ENCODE measurements at places on chromosomes 6 and 20.

GRCh38 chr20:36541227-36541767 is at the start of gene MYL9:
Gene MYL9, plus strand, starts transcription at chr20:36541519. Its CDS starts 3,366 bp downstream, at chr20:36544885.
- DNase-seq = no peak

DNA sequence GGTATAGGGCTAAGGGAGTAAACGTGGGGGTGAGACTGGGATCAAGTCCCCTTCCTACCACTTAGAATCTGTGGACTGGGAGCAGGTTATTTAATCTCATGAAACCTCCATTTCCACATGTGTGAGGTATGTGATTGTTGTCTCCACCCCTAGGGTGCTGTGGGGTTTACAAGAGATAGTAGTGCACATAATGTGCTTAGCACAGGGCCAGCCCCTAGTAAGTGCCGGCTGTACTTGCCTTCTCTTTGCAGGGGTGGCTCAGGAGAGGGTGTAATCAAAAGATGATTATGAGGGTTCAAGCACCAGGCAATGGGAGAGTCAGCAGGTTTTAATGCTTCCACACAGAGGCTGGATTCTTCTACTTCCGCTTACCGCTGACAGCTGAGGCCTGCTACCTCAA is 6.9 kb downstream of the NT5E start:
- no peak for DNase-seq

DNA sequence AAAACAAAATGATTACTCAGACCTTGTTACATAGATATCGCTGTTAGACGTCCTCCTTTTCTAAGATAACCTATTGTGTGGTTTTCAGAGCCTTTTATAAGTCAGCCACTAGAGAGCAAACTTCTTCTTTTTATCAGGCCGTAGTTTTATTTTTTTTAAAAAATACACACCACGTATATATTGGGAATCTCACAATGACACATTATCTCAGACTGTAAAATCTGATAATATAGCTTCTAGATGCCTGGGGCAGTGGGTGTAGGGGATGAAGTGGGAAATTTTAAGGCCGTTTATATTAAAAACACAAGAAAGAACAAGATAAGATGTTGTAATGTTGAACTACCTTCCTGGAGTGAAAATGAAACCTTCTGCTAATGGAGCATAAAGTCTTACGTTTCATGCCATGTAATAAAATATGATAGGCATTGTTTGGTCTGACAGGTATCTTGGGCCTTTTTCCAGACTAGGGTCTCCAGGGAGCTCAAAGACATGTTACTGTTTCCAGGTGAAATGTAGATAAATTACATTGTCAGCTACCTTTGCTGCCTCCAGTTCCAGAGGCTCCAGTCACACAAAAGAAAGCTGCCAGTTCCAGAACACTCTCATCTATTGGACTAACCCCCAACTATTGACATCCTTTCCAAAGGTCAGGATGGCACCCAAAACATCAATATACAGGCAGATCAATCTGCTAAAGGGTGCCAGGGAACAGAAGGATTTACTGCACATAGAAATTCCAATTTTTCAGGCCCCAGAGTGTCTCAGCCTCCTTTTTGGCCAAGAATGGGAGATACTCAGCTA is 130.2 kb upstream of the AKIRIN2 start:
- no peak for DNase-seq

GRCh38 chr20:23212464-23212995 is 126.4 kb upstream of the CD93 start:
- no peak for DNase-seq

DNA sequence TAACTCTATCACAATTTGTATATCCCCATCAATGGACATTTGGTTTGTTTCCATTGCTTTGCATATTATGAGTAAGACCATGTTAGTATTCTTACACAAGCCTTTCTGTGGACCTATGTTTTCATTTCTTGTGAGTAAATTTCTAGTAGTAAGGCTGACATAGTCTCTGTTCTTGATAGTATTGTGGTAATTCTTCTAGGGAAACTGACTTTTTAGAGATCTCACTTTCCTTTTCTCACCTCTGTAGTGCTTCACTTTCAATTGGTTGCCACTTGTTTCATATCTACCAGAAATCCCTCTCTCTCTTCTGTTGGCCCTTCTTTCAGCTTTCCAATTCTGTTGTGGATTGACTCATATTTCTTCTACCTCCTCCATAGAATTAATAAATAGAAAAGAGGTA is 8.5 kb downstream of the ISM1 start:
- no peak for DNase-seq

- no peak for DNase-seq
Measured at GRCh38 chr20:18138266-18138582, 561 bp downstream of the KAT14 start.

GRCh38 chr6:142857233-142857761 is 87.7 kb downstream of the HIVEP2 start:
- no peak for DNase-seq

- no peak for DNase-seq
Measured at GRCh38 chr20:8870652-8871051, 198.2 kb upstream of the PLCB4 start.

DNA sequence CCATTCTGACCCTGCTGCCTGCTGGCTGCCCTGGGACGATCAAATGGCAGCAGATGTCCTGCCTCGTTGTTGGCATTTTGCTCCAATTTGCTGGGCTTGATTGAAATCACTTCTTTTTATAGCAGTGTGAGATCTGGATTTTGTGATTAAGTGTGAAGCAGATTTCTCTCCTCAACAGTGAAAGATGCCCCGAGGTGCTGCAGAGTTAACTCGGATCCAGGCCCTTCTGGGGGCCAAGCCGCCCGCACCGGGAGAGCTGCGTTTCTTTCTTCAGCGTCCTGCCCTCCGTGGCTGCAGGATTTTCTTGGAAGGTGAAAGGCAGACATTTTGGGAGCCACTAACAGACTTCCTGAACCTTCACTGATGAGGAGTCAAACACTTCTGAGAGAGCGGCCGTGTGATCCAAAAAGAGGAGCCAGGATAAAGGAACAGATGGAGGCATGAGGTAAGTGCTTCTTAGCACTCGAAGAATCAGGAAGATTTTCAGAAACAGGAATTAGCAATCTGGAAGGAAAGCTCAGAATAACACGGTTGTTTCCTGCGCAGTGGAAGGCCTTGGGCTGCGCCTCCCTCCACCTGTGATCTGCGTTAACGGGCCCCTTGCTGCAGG is 139.5 kb upstream of the AFDN start:
- no peak for DNase-seq

GRCh38 chr20:48544402-48545339 is 283.1 kb downstream of the PREX1 start:
- DNase-seq = no peak

- DNase-seq = no peak
Measured at GRCh38 chr6:168093634-168094033, 14.6 kb upstream of the FRMD1 start.

DNA sequence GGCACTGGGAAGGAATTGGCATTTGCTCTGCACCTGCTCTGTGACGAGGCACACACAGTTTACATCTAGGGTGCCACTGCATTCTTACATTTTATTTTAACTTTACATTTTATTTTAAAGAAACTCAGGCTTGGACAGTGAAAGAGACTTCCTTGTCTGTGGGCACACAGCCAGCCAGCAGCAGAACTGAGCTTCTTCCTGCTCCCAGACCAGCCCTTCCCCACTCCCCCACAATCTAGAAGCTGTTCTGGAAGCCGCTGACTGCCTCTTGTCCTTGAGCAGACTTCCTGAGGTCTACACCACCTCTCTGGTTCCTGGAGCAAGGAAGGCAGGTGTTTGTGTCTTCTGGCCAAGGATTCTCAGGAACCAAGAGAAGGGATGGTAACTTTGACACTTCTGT is 27.9 kb upstream of the CD93 start:
- DNase-seq = no peak

DNA sequence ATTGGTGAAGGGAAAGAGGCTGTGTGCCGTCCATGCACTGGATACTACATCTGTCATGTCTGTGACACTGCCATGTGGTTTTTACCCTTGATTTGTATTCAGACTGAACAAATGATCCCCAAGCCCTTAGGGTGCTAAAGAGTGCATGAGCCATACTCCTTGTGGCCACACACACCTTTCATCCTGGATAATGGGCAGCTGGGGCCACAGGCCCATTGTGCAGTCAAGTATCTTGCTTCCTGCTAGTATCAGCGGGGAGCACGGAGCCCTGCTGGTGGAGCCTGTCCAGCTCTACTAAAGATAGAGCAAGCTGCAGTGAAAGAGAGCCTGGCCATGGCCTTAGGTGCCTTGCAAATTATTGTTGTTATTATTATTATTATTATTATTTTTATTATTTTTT is 75.1 kb downstream of the SLX4IP start:
- DNase-seq = no peak

DNA sequence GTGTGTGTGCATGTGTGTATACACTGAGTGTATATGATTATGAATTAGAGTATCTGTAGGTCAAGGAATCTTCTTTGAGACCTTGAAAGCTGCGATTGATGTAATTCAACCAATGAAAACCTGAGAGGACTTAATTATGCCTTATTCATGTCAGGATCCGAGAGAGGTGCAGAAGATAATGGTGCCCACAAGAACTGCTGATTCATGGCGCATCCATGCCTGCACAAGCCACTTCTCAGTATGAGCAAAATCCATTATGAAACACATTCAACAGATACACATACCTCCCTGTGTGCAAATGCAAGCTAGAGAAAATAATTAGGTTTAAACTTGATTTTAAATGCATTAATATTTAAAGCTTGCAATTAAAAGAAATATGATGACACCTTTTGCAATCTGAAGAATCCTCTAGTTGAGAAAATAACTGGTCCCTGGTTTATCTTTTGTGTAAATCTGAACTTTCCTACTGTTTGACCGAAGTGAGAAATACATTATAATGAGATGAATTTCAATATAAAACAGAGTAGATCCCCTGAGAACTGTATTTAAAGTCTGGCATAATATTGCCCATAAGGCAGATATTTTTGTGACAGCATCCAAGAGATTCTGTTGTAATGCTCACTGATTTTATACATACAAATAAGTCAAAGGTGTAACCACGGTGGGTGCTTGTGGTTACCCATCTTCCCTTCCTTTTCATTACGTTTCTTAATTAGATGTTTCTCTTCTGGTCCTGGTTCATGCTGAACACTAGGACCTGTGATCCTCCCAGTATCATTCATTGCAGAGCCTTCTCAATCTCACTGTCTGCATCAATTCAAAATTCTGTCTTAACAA is 45.6 kb downstream of the LY86 start:
- no peak for DNase-seq

DNA sequence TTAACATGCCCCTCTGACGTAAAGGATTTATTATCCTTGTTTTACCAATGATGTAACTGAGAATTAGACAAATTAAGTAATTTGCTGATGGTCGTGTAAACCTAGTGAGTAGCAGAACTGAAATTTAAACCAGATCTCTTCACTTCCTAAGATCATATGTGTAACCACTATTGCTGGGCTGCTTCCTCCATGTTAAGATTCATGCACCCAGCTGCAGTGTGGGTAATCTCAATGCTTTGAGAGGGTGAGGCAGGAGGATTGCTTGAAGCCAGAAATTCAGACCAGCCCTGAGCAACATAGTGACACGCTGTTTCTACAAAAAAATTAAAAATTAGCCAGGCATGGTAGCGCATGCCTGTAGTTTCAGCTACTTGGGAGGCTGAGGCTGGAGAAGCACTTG is 97.9 kb downstream of the L3MBTL3 start:
- DNase-seq = no peak

GRCh38 chr6:4819706-4820283 is 43.6 kb downstream of the CDYL start:
- no peak for DNase-seq

DNA sequence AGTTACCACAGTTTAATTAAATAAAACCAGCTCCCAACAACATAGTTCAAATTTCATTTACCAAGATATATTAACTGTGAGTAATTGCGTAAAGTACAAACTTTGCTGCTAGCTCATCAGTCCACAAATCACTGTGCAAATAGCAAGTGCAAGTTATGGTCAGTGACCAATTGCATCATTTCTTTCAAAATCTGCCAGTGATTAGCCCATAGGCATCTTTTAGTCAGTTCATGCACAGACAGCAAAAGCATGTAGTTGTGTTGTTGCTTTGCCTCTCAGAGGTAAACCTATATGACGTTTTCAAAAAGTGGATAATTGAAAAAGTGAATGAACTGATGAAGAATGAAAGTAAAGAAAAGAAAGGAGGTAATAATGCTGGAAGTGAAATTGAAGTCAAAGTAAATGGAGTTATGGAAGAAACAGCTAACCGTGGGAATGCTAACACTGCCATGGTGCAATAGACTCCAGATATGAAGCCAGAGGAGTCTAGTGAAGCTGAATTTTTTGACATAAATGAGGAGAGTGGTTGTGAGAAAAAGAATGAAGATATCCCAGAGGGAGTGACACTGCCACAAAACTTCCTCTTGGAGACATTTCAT is 36.5 kb downstream of the ENPP1 start:
- no peak for DNase-seq

DNA sequence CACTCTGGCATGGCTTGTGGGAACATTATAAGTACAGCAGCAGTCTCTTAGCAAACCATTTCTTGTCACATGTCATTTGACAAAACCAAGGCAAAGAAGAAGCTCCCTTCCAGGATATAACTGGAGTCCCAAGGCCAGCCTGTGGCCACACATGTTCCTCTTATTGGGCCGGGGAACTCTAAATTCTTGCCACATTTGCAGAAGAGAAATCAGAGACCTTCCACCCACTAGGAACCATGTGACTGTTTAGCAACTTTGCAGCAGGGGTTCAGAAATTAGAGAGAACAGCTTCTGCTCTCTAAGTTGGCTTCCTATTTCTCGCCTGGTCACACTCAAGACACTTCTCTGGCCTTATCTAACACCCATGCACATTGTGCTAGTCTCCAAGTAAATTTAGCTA is 20.4 kb upstream of the MEP1A start:
- no peak for DNase-seq

DNA sequence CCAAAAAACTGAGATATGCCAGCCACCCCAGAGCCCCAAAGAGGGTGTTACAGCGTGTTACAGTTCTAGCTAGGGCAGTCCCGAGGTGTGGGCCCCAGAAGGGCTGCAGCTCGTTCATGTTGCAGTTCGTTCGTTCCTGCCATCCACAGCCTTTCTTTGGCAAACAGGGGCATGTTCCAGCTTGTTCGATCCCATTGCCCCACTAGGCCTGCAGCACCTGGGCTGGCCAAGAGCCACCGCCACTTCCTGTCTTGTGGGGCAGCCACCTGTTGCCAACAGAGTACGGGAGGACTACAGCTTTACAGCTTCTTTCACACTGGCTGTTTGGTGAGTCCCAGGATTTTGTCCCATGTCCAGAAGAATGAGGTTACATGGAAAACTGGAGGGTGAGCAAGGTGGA is 198.1 kb downstream of the MMUT start:
- no peak for DNase-seq

GRCh38 chr6:149111556-149112115 is 205.9 kb upstream of the TAB2 start:
- no peak for DNase-seq

GRCh38 chr6:621931-622330 is 35.0 kb downstream of the HUS1B start:
- no peak for DNase-seq

GRCh38 chr6:134145786-134146185 is 93.4 kb upstream of the SLC2A12 start:
- DNase-seq = no peak

GRCh38 chr6:137641474-137642077 is 147.4 kb upstream of the OLIG3 start:
- peak; percentile 61 for DNase-seq

GRCh38 chr6:87336367-87336766 is 7.3 kb upstream of the GJB7 start:
- no peak for DNase-seq

GRCh38 chr6:27096834-27097511 is 150.5 kb upstream of the PRSS16 start:
- DNase-seq = no peak

- no peak for DNase-seq
Measured at GRCh38 chr20:31517373-31517772, 3.1 kb downstream of the HM13 start.
